ENCODE measurements at places on chromosomes 5 and 9.

GRCh38 chr9:69395718-69396117 lies 70.7 kb downstream of the ENTREP1 start:
- DNase-seq: no peak

- DNase-seq: no peak
Measured at GRCh38 chr9:15420796-15421195, 1.9 kb upstream of the SNAPC3 start.

DNA sequence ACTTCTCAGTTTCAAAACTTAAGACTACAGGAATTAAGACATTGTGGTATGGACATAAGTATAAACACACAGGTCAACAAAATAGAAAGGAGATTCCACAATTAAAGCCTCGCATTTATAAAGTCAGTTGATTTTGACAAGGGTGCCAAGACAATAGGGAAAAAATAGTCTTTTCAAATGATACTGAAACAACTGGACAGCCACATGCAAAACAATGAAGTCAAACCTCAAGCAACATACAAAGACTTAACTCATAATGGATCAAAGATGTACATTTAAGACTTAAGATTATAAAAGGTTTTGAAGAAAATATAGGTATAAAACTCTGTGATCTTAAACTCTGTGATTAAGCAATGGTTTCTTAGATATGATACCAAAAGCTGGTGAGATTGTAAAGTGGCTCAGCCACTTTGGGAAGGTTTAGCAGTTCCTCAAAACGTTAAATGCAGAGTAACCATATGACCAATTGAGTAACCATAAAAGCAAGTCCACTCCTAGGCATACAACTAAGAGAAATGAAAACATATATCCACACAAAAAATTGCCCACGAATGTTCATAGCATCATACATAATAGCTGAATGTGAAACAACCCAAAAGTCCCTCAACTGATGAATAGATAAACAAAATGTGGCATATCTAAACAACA lies 22.0 kb downstream of the HINT1 start:
- DNase-seq: no peak

DNA sequence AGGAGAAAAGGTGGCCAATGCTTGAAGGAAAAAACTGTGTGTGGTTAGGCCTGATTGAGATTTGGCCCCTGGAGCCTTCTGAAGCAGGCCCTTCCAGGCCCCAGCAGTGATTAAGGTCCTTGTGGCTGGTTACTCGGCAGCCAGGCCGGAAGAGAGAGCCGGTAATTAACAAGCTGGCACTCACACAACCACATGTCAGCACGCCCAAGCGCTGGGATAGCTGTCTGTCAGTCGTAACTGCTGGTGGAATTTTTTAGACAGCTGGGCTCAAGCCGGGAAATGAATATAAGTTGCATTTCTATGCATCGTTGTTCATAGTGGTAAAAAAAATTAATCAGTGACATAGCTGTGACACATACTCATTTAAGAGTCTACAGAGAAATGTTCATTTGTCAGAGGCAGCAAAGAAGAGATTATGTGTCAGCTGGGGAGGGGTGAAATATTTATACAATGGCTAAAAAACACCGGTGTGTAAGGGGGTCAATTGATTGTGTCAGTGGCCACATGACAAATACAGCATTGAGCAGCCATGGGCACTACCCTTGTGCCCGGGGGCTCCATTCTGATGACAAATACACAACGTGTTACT lies 13.7 kb upstream of the ARAP3 start:
- DNase-seq: no peak

GRCh38 chr9:16184964-16185646 lies 632.3 kb downstream of the CCDC171 start:
- DNase-seq: no peak

DNA sequence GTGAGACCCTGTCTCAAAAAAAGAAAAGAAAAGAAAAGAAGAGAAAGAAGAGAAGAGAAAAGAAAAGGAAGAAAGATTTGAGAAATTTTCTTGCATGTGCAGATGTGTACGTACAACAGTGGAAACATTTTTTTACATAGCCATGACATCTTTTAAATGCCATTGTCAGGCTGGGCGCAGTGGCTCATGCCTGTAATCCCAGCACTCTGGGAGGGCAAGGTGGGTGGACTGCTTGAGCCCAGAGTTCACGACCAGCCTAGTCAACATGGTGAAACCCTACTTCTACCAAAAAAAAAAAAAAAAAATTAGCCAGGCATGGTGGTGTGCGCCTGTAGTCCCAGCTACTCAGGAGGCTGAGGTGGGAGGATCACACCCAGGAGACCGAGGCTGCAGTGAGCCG lies 6.6 kb downstream of the LMAN2 start:
- no peak for DNase-seq

GRCh38 chr9:68493541-68493940 lies 47.1 kb downstream of the TMEM252 start:
- DNase-seq: no peak

- peak; percentile 1 for DNase-seq
Measured at GRCh38 chr5:50325237-50325832, 115.8 kb downstream of the EMB start.

DNA sequence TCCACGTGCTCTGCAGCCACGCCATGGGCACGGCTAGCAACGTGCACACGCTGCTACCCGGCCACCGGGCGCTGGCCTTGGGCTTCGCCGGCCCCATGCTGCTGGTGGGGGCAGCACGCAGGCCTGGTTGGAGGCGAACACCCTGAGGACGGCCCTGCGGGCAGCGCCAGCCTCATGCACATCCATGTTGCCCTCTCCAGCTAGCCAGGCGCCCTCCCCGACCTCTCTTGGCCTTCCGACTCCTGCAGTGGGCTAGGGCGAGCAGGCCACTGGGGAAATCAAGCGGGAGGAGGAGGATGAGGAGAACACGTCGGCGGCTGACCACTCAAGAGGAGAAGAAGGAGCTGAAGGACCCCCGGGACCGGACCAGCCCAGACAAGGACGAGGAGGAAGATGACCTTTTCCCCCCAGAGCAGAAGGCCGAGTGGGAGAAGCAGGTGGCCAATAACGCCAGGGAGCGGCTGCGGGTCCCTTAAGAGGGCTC lies 73.3 kb downstream of the INSL6 start:
- DNase-seq: no peak

DNA sequence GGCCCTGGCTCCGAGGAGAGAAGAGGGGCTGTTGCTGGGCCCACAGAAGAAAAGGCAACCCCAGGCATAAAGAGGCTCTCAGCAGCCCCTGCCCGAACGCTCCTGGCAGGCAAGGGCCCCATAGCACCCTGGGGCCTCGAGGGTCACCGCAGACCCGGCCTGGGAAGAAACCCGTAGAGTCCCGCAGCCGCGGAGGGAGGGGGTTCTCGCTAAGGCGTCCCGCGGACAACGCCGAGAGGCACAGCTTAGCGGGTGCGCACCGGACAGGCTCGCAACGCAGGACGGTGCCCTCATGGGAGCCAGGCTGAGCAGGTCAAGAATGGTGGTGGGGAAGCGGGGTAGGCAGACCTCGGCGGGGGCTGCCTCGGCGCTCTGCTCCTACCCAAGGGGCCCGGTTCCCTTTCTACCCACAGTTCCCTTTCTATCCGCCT lies 6.7 kb downstream of the PITX1 start:
- no peak for DNase-seq

- DNase-seq: no peak
Measured at GRCh38 chr9:73104342-73104741, 47.3 kb upstream of the ANXA1 start.

DNA sequence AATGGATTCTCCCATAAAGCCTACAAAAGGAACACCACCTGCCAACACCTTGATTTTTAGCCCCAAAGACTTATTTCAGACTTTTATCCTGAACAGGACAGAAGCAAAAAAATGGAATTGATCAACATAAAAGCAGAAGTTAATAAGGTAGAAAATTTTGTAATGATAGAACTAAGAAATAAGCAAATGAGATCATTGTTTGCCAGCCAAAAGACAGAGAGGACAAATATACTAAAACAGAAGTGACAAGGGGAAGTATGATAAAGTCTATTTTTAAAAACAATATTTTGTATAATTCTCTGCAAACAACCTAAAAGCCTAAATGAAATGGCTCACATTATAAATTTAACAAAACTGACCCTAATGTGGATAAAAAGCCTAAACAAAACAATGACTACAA lies 110.5 kb upstream of the PRSS3 start:
- DNase-seq: no peak

DNA sequence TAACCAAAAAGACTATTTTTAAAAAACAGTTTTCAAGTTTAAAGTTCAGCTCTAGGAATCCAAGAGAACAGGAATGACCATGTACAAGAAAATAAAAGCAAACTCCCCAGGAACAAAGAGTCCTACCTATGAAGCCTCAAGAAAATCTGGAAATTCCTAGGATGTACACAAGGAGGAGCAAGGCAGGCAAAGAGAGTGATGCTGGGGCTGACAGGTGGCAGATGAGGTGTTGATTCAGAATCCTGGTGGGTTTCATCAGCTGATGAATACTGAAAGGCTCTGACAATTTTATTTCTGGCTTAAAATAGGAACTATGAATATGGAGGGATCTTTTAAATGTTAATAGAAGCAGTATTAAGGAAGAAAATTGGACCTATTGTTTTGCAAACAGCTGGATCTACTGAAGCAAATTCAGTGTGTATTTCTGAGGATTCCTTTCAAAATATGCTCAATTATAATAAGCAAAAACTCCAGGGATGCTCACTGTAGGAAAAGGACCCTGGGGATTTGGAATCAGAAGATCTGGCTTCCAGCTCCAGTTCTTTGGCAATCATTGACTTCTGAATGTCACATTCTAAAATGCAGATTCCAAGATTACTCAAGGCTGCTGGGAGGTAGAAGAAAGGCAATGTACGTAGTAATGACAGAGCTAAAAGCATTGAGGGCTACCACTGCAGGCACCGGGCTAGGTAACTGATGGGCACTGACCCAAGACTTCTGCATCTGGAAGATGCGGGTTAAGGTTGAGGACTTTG lies 28.0 kb upstream of the SH3RF2 start:
- DNase-seq: no peak

DNA sequence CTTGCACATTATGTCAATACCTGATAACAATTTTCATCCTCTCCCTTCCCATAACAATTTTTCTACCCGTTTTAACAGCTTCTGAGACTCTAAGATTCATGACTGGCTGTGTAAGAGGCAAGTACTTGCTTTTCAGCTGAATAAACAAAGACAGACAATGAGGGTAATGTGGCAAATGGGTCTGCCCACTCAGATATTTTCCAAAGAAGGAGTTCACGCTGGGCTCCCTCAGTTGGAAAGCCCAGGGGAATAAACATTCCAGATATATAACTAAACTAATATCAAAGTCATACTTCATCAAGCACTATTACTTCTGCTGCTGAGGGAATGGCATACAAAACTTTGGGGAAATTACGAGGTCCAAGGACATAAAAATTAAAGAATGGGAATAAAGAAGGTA lies 24.4 kb downstream of the MEGF9 start:
- DNase-seq: peak; percentile 17

GRCh38 chr5:127577458-127577857 lies 60.0 kb downstream of the PRRC1 start:
- no peak for DNase-seq

DNA sequence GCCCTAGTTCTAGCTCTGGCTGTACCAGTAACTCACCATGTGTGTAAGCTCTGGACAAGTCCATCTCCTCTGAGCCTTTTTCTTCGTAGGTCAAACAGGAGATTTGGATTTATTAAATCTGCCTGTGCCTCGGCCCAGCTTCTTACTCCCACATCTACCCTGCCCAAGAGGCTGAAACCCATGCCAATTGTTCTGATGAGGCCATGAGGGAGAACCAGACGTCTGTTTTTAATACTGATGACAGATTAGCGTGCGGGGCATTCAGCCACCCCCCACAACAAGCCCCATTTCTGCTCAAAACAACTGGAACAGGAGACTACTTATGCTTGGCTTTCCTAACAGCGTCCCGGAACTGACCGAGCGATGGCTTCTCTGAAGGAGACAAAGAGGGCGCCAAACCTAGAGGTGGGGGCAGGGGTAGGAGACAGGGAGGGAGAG lies 81.2 kb upstream of the TRIM32 start:
- DNase-seq: peak; percentile 35

DNA sequence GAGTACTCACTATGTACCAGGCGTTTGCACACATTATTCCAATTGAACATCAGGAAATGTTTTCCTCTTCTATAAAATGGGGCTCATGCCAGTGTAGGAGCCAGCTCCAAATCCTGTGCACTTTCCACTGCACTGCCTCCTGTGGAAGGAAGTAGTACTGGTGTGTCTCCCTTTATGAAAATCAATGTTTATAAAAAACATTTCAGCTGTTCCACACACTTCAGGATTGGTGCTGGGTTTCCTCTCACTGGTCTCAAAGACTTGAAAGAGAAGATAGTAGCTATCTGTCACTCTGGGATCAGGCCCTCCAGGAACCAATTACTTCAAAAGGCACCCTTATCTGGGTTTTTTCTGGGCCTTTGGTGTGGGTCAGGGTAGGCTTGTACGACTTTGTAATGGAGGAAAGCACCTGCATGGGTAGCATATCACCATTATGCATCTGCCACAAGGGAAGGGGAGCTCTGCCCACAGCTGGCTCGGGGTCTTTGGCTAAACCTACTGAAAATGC lies 32.5 kb downstream of the RAB14 start:
- peak; percentile 29 for DNase-seq
